ENCODE measurements at places on chromosomes 4 and X.

- DNase-seq: no peak
Observed at GRCh38 chr4:168515222-168516011, 18.6 kb downstream of the PALLD start.

DNA sequence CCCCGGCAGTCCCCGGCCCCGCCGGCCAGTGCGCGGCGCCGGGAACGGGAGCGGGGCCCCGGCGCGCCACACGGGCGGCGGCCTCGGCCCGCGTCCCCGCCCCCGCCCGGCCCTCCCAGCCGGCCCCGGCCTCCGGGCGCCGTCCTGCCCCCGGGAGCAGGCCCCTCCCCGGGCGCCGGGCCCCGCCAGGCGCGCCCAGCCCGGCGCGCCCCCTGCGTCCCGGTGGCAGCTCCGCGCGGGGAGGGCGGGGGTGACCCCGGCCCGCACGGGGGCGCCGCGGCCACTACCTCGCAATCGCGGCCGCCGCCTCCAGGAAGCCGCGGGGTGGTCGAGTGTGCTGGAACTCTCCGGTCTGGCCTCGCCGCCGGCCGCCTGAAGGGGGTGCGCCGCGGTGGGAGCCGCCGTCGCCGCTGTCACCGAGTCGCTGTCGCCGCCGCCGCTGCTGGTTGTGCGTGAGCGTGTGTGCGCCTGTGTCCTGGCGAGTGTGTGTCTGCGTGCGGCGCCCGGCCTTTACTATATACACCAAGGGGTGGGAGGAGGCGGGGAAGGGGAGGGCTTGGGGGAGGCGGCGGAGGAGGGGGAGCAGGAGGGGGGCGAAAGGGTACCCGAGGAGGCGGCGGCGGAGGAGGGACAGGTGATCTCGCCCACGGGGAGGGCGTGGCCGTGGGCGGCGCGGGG is at the start of gene RAI2:
Gene RAI2 (minus strand): TSS at position 488 of the 678 bp plus-strand sequence. CDS start 59,288 bp downstream, outside the sequence.
- no peak for DNase-seq

- no peak for DNase-seq
Observed at GRCh38 chrX:104335756-104336155, 81.0 kb upstream of the ESX1 start.

DNA sequence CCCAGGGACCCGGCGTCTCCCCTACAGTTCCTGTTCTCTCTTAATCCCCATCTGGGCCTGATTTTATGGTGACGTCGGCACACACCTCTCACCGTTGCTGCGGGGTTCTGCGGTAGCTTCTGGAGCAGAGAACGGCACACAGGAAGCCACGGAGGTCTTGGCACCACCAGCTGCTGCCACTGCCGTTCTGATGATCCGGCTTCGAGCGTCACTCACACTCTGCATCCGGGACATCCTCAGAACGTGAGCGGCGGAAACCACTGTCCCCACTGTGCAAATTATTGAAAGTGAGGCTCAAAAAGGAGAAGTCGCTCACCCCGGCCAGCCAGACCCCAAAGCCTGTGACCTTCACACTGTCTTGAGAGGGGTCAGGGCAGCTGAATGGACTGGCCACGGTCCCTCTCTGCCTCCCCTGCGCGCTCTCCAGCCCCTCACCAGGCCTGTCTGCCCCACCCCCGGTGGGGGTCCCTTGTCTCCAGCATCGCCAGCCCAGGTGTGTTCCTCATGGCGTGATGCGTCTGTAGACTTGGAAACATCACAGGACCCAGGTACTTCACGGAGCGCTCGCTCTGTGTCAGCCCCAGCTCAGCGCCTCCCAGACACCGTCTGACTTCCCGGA is 201.1 kb downstream of the AFAP1 start:
- DNase-seq: no peak

DNA sequence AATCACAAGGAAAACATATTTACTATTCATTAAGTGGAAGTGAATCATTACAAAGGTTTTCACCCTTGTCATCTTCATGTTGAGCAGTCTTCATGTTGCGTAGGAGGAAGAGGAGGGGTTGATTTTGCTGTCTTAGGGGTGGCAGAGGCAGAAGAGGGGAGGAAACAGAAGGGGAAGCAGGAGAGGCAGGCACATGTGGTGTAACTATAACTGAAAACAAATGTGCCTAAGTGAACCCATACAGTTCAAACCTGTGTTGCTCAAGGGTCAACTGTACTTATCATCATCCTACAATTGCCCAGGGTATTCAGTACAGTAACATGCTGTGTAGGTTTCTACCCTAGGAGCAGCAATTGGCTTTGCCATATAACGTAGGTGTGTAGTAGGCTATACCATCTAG is 47.2 kb downstream of the SYNPO2 start:
- DNase-seq: no peak

- DNase-seq: no peak
Observed at GRCh38 chr4:117796677-117797076, 237.6 kb upstream of the NDST3 start.

GRCh38 chr4:91914176-91914804 is 389.5 kb upstream of the GRID2 start:
- no peak for DNase-seq

DNA sequence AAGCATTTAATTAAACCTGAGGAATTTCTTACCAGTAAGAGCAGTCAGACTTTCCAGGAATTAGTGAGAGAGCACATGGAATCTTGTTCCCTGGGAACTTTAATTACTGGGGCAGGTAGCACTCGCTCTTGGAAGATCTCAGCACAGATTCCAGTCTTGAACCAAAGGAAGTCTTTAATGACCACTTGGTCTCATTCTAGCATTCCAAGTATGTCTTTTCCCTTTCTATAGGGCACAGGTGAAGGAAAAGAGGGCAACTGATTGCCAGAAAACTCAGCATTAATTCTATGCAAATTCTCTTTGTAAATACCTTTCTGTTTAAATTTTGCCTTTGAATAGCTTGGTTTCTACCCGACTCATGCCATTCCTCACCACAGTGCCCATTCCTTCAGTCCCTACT is 236.6 kb downstream of the LDB2 start:
- no peak for DNase-seq
